Hepatocyte (in vitro differentiated cells): ENCODE measurements at places on chromosomes 7 and 10. TPM values are rescaled to one million over a fixed set of nuclear protein-coding genes. Genes with fewer than 3 reads are reported as not detected.
A peak's percentile ranks its signal among the peaks of the same experiment; 100 is the strongest.

DNA sequence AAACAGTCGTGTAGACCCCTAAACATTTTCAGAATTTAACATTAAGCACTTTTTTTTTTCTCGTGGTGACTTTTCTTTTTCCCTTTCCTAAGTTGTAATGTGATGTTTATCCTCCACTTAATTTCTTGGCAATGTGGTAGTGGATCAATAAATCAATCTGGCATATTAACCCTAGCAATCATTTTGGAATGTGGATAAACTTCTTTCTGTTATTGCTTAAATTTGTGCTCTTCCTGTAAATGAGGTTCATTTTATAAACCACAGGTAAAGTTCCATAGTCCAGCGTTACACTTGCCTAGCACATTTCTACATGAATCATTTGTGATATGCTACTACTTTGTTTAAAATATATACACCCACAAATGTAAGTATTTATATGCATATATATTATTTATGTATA, 247.4 kb upstream of the ETV1 start:
- no peaks in the 10 kb centered on the region for H3K36me3 ChIP-seq

GRCh38 chr7:70044064-70044463, 445.8 kb downstream of the AUTS2 start:
- no peak overlapping the region for H3K4me3 ChIP-seq
- H3K4me1 ChIP-seq: peaks cover 6% of the 10 kb centered on the region
- H3K27me3 ChIP-seq: no peaks in the 10 kb centered on the region
- DNase-seq: peak; percentile 45
- H3K36me3 ChIP-seq: no peaks in the 10 kb centered on the region

- no peaks in the 10 kb centered on the region for H3K4me1 ChIP-seq
- DNase-seq: no peak
- H3K27me3 ChIP-seq: no peaks in the 10 kb centered on the region
- H3K4me3 ChIP-seq: no peak overlapping the region
Measured at GRCh38 chr7:94258418-94259300, 136.0 kb upstream of the COL1A2 start.

- no peaks in the 10 kb centered on the region for H3K36me3 ChIP-seq
- no peak overlapping the region for H3K4me3 ChIP-seq
- H3K27me3 ChIP-seq: no peaks in the 10 kb centered on the region
- no peak for DNase-seq
Measured at GRCh38 chr10:95440756-95441546, 120.2 kb downstream of the SORBS1 start.

DNA sequence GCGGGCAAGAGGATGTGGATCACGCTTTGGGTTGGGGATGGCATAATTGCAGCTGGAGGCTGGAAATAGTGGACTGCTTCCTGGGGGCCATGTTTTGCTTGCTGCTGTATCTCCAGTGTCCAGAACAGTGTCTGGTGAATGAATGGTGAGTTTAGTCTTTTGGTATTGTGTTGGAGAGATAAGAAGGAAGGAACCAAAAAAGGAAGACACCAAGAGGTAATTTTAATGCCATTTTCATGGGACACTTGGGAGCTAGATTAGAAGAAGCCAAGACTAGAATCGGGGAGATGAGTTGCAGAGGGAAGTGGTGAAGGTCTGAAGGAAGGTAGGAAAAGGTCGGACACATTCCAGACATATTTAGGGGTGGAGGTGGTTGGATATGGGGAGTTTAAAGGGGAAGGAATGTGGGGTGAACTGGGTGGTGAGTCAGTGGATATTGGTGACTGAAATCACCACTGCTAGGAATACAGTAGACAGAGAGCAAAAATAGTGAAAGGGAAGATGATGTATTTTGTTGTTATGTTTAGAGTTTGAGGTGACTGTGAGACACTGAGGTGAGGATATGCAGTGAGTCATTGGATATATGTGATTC, 76.7 kb downstream of the CCNY start:
- no peak for DNase-seq
- no peak overlapping the region for H3K27ac ChIP-seq
- H3K4me3 ChIP-seq: no peak overlapping the region
- no peaks in the 10 kb centered on the region for H3K36me3 ChIP-seq
- H3K27me3 ChIP-seq: no peaks in the 10 kb centered on the region

DNA sequence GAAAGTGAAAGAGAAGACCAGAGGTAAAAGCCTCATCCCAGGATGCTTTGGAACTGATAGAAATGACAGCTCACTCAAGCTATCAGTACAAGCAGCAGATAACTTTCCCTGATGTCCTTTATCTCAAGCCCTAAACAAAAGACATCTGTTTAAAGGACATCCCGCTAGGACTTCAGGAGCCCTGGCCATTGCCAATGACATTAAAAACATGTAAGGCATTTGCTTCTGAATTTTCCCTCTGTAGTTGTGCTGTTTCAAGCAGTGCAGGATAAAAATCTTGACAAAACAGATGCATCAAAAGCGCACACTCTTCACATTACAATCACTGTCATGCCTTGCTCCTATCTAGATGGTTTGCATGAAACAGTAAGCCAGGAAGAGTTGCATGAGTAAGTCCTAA, 159.8 kb downstream of the AOAH start:
- no peak overlapping the region for H3K27ac ChIP-seq
- no peak for DNase-seq
- H3K36me3 ChIP-seq: no peaks in the 10 kb centered on the region
- H3K4me3 ChIP-seq: no peak overlapping the region
- no peaks in the 10 kb centered on the region for H3K27me3 ChIP-seq
- H3K4me1 ChIP-seq: no peaks in the 10 kb centered on the region

DNA sequence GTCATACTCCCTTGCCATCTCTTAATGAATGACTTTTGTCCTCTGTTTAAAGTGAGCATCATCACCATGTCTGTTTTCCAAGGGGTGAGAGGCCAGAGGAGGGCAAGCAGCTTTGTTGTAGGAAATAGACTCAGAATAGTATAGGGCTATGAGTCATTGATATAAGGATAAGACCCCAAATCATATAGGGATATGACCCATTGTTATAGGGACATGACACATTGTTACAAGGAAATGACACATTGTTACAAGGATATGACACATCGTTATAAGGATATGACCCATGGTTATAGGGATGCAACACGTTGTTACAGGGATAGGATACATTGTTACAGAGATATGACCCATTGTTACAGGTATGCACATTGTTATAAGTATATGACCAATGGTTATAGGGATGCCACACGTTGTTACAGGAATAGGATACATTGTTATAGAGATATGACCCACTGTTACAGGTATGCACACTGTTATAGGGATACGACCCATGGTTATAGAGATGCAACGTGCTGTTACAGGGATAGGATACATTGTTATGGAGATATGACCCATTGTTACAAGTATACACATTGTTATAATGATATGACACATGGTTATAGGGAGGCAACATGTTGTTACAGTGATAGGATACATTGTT, 311.1 kb upstream of the ADARB2 start:
- H3K4me3 ChIP-seq: no peak overlapping the region
- H3K4me1 ChIP-seq: no peaks in the 10 kb centered on the region
- no peaks in the 10 kb centered on the region for H3K36me3 ChIP-seq
- H3K27ac ChIP-seq: no peak overlapping the region

Gene UBE2D4
- 12.0 and 16.7 TPM in 2 replicates for total RNA-seq
